ENCODE measurements at places on chromosomes 6 and 20. TPM values are rescaled to one million over a fixed set of nuclear protein-coding genes. Genes with fewer than 3 reads are reported as not detected.

The RRP36 gene
- total RNA-seq: 97.5 TPM

The TDP2 gene
- total RNA-seq: 33.6 TPM

The SLC32A1 gene
- not detected for total RNA-seq

The SIRPD gene
- total RNA-seq: not detected

The TXLNB gene
- total RNA-seq: 0.08 TPM

The GRM4 gene
- total RNA-seq: not detected

The WFDC10B gene
- not detected for total RNA-seq

The PXDC1 gene
- 109 TPM for total RNA-seq

The SAMD3 gene
- total RNA-seq: 1.6 TPM

The MAP7 gene
- 0.53 TPM for total RNA-seq

The SENP6 gene
- 53.6 TPM for total RNA-seq

The CAPN11 gene
- not detected for total RNA-seq

The RGS17 gene
- total RNA-seq: 0.24 TPM

The NKX2-4 gene
- not detected for total RNA-seq

The LY6G6F gene
- total RNA-seq: not detected

The FOXS1 gene
- total RNA-seq: not detected

The ANKRD66 gene
- not detected for total RNA-seq

The MUC22 gene
- not detected for total RNA-seq

The SLPI gene
- not detected for total RNA-seq

The NRN1 gene
- not detected for total RNA-seq

The GRM1 gene
- total RNA-seq: not detected

The CEP85L gene
- 8.8 TPM for total RNA-seq

The SNHG17 gene
- total RNA-seq: 44.5 TPM

The MYT1 gene
- total RNA-seq: not detected

The SS18L1 gene
- total RNA-seq: 7.5 TPM
